ENCODE measurements at places on chromosomes 2 and 18.

GRCh38 chr18:42636309-42636708, 479.2 kb downstream of the RIT2 start:
- DNase-seq = no peak

GRCh38 chr18:67218556-67218955, 298.0 kb downstream of the DSEL start:
- DNase-seq = no peak

GRCh38 chr2:229947544-229947943, 25.2 kb downstream of the FBXO36 start:
- no peak for DNase-seq

DNA sequence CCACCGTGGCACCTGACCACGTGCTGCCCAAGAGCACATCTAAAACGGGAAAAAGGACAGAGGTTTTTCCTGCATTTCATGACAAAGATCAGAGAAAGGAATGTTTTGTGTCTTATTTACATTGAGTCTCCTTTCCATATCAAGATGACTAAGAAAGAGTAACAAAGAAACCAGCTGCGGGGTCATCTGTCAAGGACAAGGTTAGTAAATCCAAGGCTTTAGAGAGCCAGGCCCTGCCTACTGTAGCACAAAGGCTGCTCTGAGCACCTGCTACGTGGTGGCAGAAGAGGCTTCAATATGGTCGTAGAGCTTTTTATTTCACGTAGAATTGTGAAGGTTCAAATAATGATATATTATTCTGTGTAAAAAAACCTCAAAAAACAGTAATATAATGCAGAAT, 51.0 kb downstream of the PRELID3A start:
- DNase-seq = no peak

Data from CD4-positive, alpha-beta T cell treated with Interleukin-15 for 1 hour (primary cell).